Activated CD8-positive, alpha-beta memory T cell treated with anti-CD3 and anti-CD28 coated beads, Interleukin-2, amount 50 U/mL, for 4 hours (primary cell): ENCODE measurements at places on chromosomes 1 and 21.

- DNase-seq = no peak
Measured at GRCh38 chr1:79369091-79369490, 362.6 kb upstream of the ADGRL4 start.

DNA sequence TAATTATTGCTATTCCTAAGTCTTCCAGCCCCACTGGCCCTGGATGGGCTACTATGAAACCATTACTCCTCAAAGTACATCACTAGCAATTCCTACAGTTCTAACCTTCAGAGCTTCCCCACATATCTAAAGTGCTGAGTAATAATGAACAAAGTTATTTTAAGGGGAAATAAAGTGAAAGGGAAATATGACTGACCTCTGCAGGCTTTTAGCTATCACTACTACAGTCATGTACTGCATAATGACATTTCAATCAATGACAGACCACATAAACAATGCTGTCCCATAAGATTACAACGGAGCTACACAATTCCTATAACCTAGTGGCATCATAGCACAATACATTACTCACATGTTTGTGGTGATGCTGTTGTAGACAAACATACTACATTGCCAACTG is 32.5 kb upstream of the ASPM start:
- no peak for DNase-seq

GRCh38 chr1:205226868-205227583 is 720 bp upstream of the TMCC2 start:
- DNase-seq = no peak

DNA sequence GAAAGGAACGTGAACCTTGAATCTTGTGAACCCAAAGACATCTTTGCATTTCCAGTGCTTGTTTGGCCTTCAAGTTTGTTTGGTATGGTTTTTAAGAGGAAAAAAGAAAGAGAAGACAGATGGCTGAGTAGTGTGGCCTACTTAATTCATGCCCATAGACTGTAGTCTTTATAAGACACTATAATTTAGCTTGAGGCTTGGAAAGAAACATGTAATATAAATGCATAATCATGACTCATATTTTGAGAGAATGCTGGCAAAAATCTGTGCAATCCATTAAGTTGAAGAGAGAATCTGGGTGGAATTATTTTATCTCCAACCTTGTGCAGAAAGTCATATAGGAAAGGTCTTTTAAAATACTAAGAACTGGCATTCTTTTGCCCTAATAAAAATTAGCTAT is 179.3 kb downstream of the SIPA1L2 start:
- DNase-seq = no peak

DNA sequence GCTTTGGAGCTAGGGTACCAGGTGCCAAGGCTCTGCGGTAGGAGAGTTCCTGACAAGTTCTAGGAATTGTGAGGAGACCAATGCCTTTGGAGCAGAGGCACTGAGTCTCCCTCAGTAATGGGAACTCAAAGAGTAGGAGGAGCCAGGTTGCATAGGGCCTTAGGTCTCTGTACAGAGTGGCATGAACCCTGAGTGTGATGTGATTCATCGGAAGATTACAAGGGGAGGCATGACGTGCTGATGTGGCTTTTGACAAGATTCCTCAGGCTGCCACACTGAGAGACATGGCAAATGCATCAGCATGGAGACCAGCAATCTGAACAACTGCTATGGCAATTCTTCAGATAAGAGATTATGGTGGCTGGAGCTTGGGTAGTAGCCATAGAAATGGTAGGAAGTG is 94.6 kb upstream of the SLC44A3 start:
- no peak for DNase-seq

- no peak for DNase-seq
Measured at GRCh38 chr1:33944846-33945245, 81.0 kb downstream of the HMGB4 start.

GRCh38 chr1:232011961-232012360 is 385.4 kb downstream of the DISC1 start:
- no peak for DNase-seq

- no peak for DNase-seq
Measured at GRCh38 chr1:219086956-219087469, 86.7 kb upstream of the LYPLAL1 start.

- DNase-seq = peak; percentile 45
Measured at GRCh38 chr1:32464716-32465577, at the start of gene ZBTB8B. Gene ZBTB8B (plus strand): TSS chr1:32465072. CDS start chr1:32470625, 5,553 bp downstream.

DNA sequence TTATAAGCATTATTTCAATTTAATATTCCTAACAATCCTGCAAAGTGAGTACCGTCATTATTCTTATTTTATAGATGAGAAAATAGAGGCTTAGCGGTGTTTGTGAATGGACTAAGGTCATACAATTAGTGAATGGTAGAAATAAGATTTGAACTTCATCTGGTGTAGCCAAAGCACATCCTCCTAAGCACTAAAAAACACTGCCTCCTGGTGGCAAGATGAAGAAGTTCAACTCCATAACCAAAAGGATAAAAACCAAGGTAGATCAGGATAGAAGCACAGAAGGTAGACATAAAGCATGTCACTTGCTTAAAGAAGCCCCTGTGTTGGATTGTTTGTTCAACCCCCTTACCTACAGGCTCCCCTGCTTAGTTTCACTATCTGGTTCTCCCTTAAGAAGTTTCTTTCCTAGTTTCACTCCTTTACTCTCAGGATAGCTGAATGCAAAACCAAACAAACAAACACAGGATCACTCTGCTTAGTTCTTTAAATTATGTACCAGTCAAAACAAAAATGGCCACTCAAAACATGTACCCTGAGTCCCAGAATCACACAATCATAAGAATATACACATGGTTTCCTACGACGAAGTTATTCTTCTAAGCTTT is 12.7 kb upstream of the AIM2 start:
- DNase-seq = no peak

DNA sequence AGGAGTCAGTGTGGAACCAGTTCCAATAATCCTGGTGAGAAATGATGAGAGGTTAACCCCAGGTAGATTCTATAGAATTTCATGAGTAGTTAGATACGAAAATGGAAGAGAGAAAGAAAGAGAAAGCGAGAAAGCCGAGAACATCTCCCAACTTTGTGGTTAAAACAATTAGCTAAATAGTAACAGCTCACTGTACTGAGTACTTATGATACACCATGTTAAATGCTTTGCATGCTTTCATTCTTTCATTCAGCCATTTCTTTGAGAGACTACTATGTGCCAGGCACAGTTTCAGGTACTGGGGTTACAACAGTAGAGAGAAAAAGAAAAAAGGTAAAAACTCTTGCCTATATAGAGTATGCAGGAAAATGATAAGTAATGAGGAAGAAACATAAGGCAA is 109.7 kb upstream of the SYT6 start:
- DNase-seq = no peak

- no peak for DNase-seq
Measured at GRCh38 chr1:8448911-8449661, 131.2 kb downstream of the SLC45A1 start.

DNA sequence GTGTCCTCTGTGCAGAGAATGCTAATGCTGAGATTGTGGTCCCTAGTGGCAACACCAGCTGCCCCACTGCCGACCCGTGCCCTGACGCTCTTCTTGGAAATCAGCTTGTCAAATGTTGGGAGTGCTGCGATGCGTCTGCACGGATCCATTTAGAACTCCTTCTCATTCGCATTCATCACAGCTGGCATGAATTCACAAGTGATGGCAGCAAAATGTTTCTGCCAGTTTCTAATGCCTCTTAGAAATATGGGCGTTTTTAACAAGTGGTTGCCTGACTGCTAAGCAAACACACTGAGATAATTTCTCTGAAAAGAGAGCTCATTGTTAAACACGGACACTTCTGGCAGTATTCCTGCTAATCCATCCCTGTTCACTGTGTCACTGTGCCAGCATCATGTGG is 131.9 kb upstream of the KCNJ6 start:
- DNase-seq = no peak

- DNase-seq = no peak
Measured at GRCh38 chr1:14240265-14240664, 358.2 kb upstream of the KAZN start.

- DNase-seq = no peak
Measured at GRCh38 chr1:39065542-39065941, 39.4 kb downstream of the NDUFS5 start.

- no peak for DNase-seq
Measured at GRCh38 chr1:1826356-1827088, 48.3 kb upstream of the NADK start.

- DNase-seq = no peak
Measured at GRCh38 chr1:111948209-111949171, 41.0 kb downstream of the KCND3 start.

DNA sequence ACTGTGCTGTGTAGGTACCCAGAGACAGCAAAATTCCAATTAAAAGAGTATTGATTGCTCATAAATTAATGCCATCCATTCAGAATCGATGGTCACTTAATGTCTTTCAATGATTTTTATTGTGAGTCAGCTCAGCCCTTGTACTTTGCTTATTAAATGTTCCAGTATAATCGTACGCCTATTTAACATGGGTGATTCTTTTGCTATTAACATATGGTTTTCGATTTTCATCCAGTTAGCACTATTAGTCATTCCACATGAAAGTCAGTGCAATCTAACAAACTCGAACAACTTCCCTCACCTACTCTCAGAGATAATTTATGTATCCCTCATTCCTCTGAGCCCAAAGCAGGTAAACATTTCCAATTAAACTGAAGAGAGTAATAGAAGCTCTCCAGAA is 109.6 kb upstream of the APP start:
- no peak for DNase-seq

DNA sequence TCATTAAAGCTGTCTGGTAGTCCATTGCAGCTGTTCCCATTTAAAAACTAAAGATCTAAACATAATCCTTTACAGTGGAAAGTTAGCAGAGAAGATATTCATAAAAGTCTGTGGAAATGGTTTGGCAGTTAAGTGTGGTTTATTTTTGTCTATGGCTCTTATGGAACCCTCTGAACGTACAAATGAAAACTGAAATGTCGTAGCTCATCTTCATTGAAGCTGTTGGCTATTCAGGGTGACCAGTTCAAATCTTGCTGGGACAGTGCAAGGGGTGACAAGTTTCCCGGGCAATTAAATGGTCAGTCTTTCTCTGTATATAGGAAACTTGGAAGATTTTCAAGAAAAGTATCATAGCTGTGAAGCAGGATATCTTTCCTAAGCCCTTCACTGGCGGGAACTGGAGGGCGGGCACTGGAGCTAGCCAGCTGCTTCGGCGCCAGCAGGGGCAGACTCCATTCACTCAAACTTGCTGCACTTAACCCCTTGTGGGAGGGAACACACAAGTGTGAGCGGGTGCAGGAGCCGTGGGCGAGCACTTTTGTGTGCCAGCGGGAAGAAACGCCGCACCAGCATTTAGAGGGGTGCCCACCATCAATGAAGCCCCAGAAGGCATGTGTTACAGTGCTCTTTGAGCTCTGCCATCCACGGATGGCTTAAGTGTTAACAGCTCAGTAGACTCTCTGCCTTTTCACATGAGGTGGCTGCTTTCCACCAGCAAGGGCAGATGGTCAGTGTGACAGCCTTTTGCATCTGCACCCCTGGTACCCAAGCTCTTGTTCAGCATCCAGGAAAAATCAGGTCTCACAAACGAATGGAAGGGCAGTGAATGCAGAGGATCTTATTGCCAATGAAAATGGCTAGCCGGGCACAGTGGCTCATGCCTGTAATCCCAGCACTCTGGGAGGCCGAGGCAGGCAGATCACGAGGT is 232.1 kb upstream of the KAZN start:
- DNase-seq = no peak

DNA sequence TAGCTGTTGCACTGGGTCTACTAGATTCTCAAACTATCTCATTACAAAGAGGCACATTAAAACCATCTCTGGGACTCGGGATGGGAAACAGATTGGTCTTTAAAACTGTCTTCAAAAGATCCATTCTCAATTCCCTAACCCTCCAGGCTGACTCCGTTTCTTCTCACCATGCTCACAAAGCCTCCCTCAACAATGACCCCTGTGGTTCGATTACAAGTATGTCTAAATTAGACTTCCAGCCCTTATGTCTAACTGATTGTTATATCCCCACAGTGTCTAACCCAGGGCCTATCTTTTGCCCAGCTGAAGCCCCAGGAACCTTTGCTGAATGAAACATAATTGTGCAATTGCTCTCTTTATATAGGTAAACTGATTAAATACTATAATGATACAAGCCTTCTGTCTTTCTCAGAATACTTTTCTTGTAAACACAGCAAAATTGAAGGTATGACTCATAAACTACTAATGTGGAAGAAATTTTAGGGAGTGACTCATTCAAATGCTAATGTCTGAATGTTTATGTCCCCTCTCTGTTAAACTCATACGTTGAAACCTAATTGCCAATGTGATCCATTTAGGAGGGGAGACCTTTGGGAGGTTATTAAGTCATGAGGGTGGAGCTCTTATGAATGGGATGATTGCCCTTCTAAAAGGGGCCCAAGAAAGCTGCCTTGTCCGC is 65.6 kb upstream of the DAB1 start:
- no peak for DNase-seq

DNA sequence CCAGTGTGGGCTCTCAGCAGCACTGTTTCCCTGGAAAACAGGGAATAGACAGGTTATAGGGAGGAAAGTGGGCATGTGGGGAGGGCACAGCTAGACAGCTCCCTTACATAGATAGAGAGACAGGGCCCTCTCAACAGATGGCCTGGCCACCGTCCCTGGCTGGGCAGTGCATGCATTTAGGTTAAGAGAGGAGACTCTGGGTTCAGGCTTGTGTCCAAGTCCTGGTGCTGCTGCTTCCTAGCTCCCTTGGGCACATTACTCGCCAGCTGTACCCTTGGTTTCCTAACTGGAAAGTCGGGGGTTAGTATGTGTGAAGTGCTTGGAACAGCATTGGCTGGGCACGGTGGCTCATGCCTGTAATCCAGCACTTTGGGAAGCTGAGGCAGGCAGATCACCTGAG is 9.1 kb downstream of the PLOD1 start:
- DNase-seq = no peak

GRCh38 chr1:8815582-8816151 is 1.8 kb downstream of the RERE start:
- no peak for DNase-seq

DNA sequence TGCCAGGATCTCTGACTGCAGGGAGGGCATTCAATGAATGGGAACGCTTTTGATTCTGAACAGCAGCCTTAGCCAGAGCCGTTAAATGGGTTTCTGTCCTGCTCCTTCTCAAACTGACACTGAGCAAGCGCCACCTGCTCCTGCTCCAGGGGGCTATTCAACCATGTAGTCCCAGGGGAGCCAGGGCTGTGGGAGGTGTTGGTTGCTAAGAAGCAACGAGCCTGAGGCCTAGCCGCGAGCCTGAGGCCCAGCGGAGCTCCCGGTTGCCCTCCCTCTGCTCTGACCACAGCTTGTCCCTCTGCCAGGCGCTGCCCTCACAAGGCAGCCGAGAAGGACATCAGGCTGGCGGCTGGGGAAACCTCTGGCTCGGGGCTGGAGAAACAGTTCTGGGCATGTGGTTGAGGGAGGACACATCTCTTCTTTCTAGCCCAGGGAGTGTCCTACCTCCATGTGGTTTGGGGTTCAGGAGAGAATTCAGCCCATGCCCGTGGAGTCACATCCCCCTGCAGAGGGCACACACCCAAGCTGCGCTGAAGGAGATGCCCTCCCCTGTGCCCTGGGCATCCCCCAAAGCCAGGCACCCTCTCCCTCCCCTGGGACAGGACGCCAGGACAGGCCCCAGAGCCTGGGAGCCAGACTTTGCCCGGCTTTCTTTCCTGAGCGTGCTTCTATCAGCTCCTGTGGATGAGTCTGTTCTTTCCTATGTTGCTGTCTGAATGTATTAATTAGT is 18.0 kb downstream of the PCP4 start:
- no peak for DNase-seq

GRCh38 chr1:10939654-10940450 is 72.6 kb upstream of the TARDBP start:
- no peak for DNase-seq
